Endothelial cell (in vitro differentiated cells): ENCODE measurements at places on chromosomes 13 and 19.

DNA sequence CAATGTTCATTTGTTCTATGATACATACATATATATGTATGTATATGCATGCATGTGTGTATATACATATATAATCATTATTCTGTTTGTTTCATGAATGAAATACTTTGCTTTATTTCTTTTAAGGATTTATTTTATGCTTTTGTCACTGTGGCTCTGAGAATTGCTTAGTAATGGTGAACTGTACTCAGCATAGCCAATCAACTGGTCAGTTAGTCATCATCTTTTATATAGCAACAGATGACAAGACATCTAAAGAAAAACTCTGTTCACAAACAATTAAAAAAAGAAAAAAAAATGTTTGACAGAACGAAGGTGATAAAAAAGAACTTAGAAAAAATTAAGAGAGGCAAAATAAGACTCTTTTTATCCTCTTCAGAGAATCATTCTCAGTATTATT lies 1440.3 kb downstream of the PCDH9 start:
- no peak for DNase-seq

GRCh38 chr13:102055090-102055779 lies 346.6 kb downstream of the FGF14 start:
- no peak for DNase-seq

DNA sequence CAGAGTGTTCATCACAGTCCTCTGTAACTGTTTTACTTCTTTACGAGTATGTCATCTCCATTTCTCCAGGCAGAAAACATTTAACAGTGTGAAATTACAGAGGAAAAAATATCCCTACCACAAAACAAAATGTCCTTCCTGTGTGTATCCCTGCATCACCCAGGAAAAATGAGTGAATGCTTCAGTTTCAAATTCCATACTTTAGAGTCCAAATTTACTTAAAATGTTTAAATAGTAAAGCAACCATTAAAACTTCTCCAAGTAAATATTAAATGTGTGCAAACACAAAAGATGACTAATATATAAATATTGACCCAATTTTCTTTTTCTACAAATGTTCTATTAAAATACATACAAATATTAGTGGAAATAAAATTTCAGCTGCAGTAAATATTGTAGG lies 1016.6 kb upstream of the PCDH20 start:
- DNase-seq: no peak

- DNase-seq: no peak
Observed at GRCh38 chr19:11555246-11555645, 3.8 kb downstream of the ELOF1 start.
